GM13976 (cell line): ENCODE measurements at places on chromosomes 6 and 20.
A peak's percentile ranks its signal among the peaks of the same experiment; 100 is the strongest.

GRCh38 chr6:166046226-166046625, 121.4 kb downstream of the TBXT start:
- DNase-seq = no peak

- no peak for DNase-seq
Measured at GRCh38 chr6:117908246-117909068, 1.4 kb downstream of the SLC35F1 start.

- DNase-seq = no peak
Measured at GRCh38 chr6:18352001-18352400, 35.1 kb upstream of the RNF144B start.

GRCh38 chr20:11777387-11778205, 140.1 kb upstream of the BTBD3 start:
- no peak for DNase-seq

DNA sequence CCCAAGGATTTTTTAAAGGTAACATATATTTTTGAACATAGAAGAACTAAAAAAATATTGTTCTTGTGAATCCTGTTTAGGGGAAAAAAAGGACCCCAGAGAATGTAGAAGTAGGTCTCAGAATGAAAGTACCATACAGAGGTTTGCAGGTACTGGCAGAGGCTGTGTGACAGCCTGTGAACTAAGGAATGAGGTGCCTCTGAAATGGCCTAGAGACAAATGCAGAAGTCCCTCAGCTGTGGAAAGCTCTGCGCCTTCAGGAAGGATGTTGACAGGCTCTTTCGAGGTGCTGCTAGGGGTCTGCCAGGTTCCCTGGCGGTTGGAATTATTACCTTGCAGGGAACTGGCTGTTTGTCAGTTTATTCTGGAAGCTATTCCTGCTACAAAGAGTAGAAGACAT, 8.6 kb upstream of the TUBB2B start:
- DNase-seq = no peak

DNA sequence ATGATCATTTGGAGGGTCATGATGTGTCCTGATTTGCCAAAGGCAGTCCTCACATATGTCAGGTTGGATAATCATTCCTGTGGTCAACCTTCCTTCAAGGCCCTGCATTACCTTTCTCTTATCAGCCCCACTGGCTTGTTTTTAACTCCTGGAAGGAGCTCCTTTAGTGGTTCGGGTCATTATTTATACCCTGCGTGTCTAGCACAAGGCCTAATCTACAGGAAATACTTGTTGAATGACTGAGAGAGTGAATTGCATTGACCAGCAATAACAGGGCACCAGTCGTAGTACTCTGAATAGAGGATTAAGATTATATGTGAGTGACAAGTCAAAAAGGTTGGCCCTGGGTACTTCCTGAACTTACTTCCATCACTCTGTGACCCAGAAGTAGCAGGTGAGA, 4.5 kb downstream of the HIVEP2 start:
- DNase-seq = no peak

GRCh38 chr6:81838031-81838430, 85.5 kb upstream of the TENT5A start:
- no peak for DNase-seq

DNA sequence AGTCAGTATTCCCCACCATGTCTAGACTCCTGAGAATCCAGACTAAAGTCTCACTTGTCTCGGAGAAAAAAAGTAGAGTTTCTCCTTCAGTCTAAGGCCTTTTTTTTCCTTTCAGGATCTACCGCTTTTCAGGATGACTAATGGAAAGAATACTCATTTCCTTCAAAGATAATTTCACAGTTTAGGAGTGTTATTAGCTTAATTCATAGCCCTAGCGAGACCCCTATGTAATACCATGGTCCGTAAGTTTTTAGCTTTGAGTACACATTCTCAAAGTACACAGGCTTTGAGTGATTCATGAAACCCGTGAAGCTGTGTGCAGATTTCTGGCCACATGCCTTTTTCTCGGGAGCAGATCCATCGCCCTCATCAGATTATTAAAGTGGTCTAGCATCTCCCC, 133.1 kb downstream of the SOX4 start:
- DNase-seq = no peak

DNA sequence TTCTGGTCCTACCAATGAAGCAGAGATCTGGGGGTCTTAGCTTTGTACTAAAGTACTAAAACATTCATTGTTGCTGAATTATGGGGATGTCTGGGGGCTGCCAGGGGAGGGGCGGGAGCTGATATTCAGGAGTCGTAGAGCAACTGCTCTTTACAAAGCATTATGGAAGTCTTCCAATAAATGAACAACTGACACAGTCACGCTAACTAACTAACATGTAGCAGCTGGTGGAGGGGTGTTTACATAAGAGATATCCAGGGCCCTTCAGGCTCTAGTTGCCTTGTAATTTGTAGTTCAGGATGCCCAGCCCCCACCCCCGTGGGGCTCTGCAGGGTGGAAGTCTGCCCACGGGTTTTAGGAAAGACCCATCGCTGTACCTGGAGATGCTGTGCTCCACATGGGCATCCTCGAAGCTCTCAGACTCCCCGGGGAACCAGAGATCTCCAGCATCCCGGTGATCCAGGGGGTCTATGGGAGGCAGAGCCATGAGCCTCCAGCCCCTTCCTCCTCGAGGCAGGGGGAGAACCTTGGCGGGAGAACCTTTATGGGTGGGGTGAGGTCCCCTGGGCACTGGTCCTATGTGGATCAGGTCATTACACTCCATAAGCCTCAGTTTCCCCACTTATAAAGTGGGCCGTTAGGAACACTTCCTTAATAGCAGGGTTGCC, 3.4 kb downstream of the TREM2 start:
- no peak for DNase-seq

DNA sequence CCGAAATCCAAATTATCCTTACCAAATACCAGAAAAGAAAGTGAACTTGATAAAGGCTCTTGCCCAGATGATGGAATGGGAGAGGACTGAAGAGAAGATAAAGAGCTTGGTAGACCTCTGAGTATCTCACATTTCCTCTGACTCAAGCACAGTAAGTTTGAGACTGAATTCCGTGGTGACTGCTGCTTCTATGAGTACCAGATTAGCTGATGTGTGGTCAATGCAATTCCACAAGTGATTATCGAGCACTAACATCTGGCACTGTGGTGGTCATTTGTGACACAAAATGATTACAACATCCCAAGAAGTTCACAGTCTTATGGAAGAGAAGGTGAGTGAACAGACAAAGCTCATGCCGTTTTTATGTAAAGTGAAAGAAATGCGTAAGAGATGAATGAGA, 2.6 kb upstream of the RPS6KA2 start:
- no peak for DNase-seq

DNA sequence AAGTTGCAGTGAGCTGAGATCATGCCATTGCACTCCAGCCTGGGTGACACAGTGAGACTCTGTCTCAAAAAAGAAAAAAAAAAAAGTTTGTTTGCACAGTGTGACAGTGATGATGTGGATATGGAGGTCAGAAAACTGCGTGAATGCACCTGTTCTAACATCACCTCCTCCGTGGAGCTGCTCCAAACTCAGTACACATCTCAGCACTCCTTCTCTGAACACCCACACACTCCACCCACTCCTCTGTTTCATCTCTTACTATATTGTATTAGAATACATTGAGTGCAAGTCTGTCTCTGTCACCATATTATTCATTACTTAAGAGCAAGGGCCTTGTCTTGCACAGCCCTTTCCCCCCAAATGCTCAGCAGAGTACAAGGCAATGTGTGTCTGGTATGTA, 51.5 kb upstream of the ENPP4 start:
- no peak for DNase-seq

DNA sequence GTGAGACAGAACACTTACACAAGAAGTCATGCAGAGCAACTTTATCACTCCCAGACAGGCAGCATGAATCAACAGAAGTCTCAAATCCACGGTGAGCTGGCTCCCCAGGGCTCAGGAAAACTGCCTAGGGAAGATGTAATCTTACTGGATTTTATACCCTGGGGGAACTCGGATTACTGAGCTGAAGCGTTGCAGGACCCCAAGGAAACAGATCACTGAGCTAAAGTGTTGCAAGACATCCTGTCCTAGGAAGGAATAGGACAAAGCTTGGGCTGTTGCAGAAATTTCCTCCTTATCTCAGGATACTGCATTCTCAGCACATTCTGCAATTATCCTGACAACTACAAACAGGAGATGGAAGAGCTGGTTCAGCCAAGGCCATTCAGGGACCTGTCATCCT, 224.8 kb downstream of the TFAP2A start:
- DNase-seq = no peak

DNA sequence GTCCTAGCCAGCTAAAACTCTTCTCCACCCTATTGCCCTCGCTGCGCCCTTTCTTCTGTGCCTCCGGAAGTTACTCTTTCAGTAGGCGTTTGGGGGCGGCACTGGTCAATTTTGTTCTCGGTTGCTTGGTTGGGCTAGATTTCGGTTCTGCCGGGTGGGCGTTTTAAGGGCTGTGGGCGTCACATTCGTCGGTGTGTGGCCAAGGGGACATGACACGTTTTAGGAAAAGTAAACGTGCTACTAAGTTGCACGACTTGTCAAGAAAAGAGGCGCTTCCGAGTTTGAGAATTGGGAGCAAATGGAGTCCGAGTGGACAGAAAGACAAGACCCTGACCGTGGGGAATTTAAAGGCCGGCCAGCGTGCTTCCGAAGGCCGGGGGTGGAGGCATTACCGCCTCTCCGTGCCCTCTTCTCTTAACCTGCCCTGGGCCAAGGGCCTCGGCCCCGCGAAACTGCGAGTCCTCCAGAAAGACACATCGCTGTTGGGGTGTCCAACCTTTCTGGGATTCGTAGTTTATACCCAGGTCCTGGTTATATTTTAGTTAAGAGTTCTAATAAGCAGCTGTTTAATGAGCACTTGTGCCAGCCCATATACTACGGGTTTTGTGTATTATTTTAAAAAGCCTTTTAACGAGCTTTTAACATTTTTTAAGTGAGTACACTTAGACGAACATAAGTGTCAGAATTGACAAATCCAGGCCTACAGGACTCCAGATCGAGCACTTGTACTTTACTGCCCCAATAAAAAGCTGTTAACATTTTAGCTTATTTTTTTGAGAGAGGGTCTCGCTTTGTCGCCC, 664 bp upstream of the BAG6 start:
- peak; percentile 92 for DNase-seq

- DNase-seq = no peak
Measured at GRCh38 chr20:61640131-61640870, 388.2 kb downstream of the CDH4 start.

- DNase-seq = no peak
Measured at GRCh38 chr6:20724443-20725190, 190.4 kb downstream of the CDKAL1 start.

- no peak for DNase-seq
Measured at GRCh38 chr6:92690997-92691599, 728.3 kb downstream of the EPHA7 start.

DNA sequence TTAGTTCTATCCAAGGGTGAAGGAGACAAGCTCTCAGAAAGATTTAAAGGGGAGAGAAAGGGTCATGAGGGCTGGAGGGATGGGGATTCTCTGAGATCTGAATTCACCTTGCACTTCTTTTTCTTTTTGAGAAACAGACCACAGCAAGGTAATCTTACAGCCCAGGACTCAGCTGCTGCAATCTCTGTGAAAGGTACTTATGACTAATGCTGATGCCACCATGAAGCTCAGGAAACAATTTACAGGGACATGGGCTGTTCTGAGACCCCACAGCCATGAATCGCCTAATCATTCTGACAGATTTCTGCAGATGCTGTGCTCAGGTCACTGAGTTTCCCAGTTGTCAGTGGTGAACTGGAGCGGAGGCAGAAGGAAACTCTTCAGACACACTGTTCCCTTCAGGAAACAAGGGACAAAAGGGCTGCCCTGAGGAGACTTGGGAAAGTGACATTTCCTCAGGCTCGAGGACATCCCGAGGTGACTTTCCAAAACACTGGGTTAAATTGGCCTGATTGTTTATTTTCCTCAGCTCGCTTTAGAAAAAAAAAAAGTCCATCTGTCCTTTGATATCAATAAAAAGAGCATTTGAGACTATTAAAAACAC, 103.8 kb upstream of the PLCB4 start:
- no peak for DNase-seq
